D341Med (cell line): ENCODE measurements at places on chromosomes 4 and X.

- no peak for DNase-seq
Measured at GRCh38 chr4:17535242-17535641, 20.3 kb downstream of the CLRN2 start.

DNA sequence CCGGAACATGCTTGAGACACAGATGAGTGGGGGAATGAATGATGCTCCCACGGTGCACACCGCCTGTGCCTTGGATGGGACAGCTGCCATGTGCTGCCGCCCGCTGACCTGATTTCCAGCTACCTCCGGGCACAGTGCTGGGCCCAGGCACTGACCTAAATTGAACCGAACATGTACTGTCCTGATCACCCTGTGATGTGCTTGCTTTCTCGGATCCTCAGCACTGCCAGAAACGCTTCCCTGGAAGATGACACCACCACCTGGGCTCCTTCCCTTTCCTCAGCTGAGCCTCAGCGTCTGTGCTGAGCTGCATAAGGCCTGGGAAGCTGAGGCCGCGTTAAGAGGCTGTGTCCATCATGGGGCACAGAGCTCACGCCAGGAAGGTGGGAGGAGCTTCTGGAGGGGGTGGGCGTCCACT, 39.3 kb upstream of the MXD4 start:
- peak; percentile 18 for DNase-seq

GRCh38 chrX:55777596-55777995, 60.0 kb downstream of the RRAGB start:
- no peak for DNase-seq

GRCh38 chr4:86441175-86441936, 81.5 kb upstream of the MAPK10 start:
- no peak for DNase-seq
